A549 treated with CORT108297 at 1 μM for 4 hours (cell line): ENCODE measurements at places on chromosomes 1 and 21. TPM values are rescaled to one million over a fixed set of nuclear protein-coding genes. Genes with fewer than 3 reads are reported as not detected.

Gene SLC44A3
- total RNA-seq = 1.2 to 2.1 TPM (median 1.9 TPM) in 5 replicates

Gene OLFML3
- total RNA-seq = 3.7 to 4.0 TPM (median 3.8 TPM) in 5 replicates

Gene USH2A
- not detected in 5 replicates for total RNA-seq

Gene ALX3
- not detected in 5 replicates for total RNA-seq

Gene ATP1A2
- 0.03 to 0.20 TPM (median 0.07 TPM) in 4 of 5 replicates, not detected in the other for total RNA-seq

Gene CAMK2N1
- 36.9 to 49.6 TPM (median 45.4 TPM) in 5 replicates for total RNA-seq

Gene PRAMEF14
- not detected in 5 replicates for total RNA-seq

Gene HPCA
- 0.29 to 1.0 TPM (median 0.35 TPM) in 5 replicates for total RNA-seq

Gene DNAI4
- 0.43 to 1.8 TPM (median 0.65 TPM) in 5 replicates for total RNA-seq

Gene PCSK9
- 2.0 to 4.6 TPM (median 3.5 TPM) in 5 replicates for total RNA-seq

Gene AIM2
- not detected in 5 replicates for total RNA-seq

Gene XCL2
- not detected in 5 replicates for total RNA-seq

Gene NOC2L
- total RNA-seq = 68.1 to 89.5 TPM (median 86.3 TPM) in 5 replicates

Gene CRYAA
- 0.18 TPM in 1 of 5 replicates, not detected in the others for total RNA-seq

Gene SH3BGR
- 0.95 to 1.2 TPM (median 1.2 TPM) in 5 replicates for total RNA-seq

Gene TMEM59
- 113 to 131 TPM (median 121 TPM) in 5 replicates for total RNA-seq

Gene CCDC17
- total RNA-seq = 0.24 to 0.51 TPM (median 0.35 TPM) in 5 replicates

Gene LCE1E
- total RNA-seq = 0.31 TPM in 1 of 5 replicates, not detected in the others

Gene C1orf87
- not detected in 5 replicates for total RNA-seq

Gene FAM229A
- total RNA-seq = 2.3 to 4.4 TPM (median 3.8 TPM) in 5 replicates

Gene PCP4L1
- total RNA-seq = 0.06 to 0.13 TPM (median 0.07 TPM) in 4 of 5 replicates, not detected in the other

Gene C4BPA
- total RNA-seq = 0.37 to 1.0 TPM (median 0.72 TPM) in 5 replicates

Gene IL19
- not detected in 5 replicates for total RNA-seq

Gene RGS8
- total RNA-seq = not detected in 5 replicates

Gene PYGO2
- 20.7 to 25.5 TPM (median 24.0 TPM) in 5 replicates for total RNA-seq

Gene AKNAD1
- 0.64 to 1.1 TPM (median 0.77 TPM) in 5 replicates for total RNA-seq

Gene FMO5
- 0.18 to 0.26 TPM (median 0.21 TPM) in 5 replicates for total RNA-seq

Gene INKA2
- 1.5 to 2.9 TPM (median 1.9 TPM) in 5 replicates for total RNA-seq

Gene KCNJ9
- total RNA-seq = 0.02 TPM in 1 of 5 replicates, not detected in the others

Gene DCST2
- total RNA-seq = 0.35 to 0.57 TPM (median 0.46 TPM) in 5 replicates

Gene CLDN14
- total RNA-seq = 0.07 to 0.09 TPM (median 0.09 TPM) in 3 of 5 replicates, not detected in the others

Gene DCDC2B
- total RNA-seq = not detected in 5 replicates

Gene AMY1A
- total RNA-seq = not detected in 5 replicates

Gene REN
- not detected in 5 replicates for total RNA-seq

Gene ZBTB8B
- total RNA-seq = under 0.01 TPM in 1 of 5 replicates, not detected in the others

Gene PTAFR
- 0.14 to 0.32 TPM (median 0.25 TPM) in 5 replicates for total RNA-seq

Gene GUCA2B
- 0.73 TPM in 1 of 5 replicates, not detected in the others for total RNA-seq

Gene ARHGEF10L
- total RNA-seq = 4.8 to 8.5 TPM (median 6.9 TPM) in 5 replicates

Gene PERM1
- 0.07 to 0.24 TPM (median 0.14 TPM) in 4 of 5 replicates, not detected in the other for total RNA-seq

Gene RNU1-3
- 11.7 TPM in 1 of 5 replicates, not detected in the others for total RNA-seq

Gene ANKRD35
- not detected in 5 replicates for total RNA-seq

Gene HES4
- total RNA-seq = 20.6 to 68.1 TPM (median 67.3 TPM) in 5 replicates

Gene C1orf226
- total RNA-seq = 0.50 to 0.85 TPM (median 0.74 TPM) in 5 replicates

Gene CELF3
- 0.04 TPM in 1 of 5 replicates, not detected in the others for total RNA-seq

Gene RBP7
- total RNA-seq = 5.2 to 6.5 TPM (median 6.0 TPM) in 5 replicates
